ENCODE measurements at places on chromosomes 11 and 22. TPM values are rescaled to one million over a fixed set of nuclear protein-coding genes. Genes with fewer than 3 reads are reported as not detected.

The BACE1-AS gene
- 1.6 TPM for total RNA-seq

The MMP1 gene
- 2.8 TPM for total RNA-seq

The HINFP gene
- total RNA-seq, result 6.1 TPM

The ASCL2 gene
- total RNA-seq, result not detected

The MPEG1 gene
- total RNA-seq, result not detected

The ISX gene
- not detected for total RNA-seq

The SLN gene
- 1.9 TPM for total RNA-seq

The TMEM151A gene
- total RNA-seq, result 0.10 TPM

The SIDT2 gene
- 10.8 TPM for total RNA-seq

The CCDC188 gene
- not detected for total RNA-seq

The APOBEC3B gene
- 13.6 TPM for total RNA-seq

The FOSL1 gene
- total RNA-seq, result 12.9 TPM

The MUC5AC gene
- total RNA-seq, result not detected

The BAD gene
- total RNA-seq, result 86.4 TPM

The NOX4 gene
- 1.4 TPM for total RNA-seq

The SPA17 gene
- total RNA-seq, result 22.4 TPM

The OR8G1 gene
- not detected for total RNA-seq

The CPT1A gene
- 21.8 TPM for total RNA-seq

The INSC gene
- not detected for total RNA-seq

The OR10A6 gene
- not detected for total RNA-seq

The KRTAP5-8 gene
- not detected for total RNA-seq

The OR6T1 gene
- not detected for total RNA-seq
